ENCODE measurements at places on chromosomes 16 and 17.

- DNase-seq = no peak
Measured at GRCh38 chr16:12252616-12253015, 276.1 kb downstream of the SNX29 start.

- DNase-seq = no peak
Measured at GRCh38 chr16:31078597-31079341, 4.5 kb downstream of the ZNF646 start.

GRCh38 chr17:59754552-59754951 lies 47.1 kb downstream of the VMP1 start:
- no peak for DNase-seq

DNA sequence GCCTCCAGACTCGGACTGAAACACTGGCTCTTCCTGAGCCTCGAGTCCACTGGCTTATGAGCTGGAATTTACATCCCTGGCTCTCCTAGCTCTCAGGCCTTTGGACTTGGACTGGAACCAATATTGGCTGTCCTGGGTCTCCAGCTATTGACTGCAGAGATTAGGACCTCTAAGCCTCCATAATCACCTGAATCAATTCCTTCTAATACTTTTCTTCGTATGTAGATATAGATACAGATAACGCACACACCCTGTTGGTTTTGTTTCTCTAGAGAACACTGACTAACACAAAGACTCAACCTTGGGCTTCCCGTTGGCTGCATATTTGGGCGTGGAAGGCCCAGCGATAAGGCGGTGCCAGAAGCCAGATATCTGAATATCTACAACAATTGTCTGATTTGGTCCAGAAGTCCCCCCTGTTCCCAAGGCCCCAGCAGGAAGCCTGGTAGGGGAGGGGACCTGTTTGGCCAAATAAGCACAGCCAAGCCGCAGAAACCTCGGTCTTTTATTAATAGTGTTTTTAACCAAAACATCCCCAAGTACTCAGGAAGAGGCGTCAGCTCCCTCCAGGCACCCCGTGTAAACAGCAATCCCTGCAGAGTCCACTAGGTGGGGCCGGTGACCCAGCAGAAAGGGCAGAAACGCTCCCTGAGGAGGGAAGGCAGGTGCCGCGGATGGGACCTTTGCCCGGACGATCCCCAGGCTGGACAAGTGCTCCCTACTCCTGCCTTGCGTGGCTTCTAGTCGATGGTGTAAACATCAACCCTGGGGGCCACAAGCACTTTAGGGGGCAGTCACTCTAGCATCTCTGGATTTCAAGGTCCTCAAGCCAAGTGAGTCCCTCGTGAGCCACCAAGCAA lies 57.0 kb downstream of the ABR start:
- peak; percentile 71 for DNase-seq

DNA sequence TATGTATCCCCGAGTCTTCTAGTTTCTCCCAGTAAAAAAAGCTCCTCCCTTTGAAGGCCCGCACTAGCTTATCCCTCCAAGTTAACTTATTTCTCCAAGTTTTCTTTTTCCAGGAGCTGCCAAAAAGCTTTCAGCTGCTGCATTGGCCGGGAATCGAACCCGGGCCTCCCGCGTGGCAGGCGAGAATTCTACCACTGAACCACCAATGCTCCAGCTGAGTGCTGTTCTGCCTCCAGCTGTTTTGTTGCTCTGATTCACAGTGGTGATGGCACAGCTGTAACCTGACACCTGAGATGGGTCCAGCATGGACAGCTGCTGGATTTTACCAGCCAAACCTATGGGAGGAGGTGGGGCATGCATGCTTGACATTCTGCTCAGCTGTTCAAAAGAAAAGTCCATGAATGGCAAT lies 22.1 kb downstream of the VAC14 start:
- no peak for DNase-seq

GRCh38 chr16:67844497-67844896 lies 2.2 kb upstream of the NUTF2 start:
- no peak for DNase-seq

GRCh38 chr17:40568074-40568836 lies 3.0 kb upstream of the CCR7 start:
- no peak for DNase-seq

DNA sequence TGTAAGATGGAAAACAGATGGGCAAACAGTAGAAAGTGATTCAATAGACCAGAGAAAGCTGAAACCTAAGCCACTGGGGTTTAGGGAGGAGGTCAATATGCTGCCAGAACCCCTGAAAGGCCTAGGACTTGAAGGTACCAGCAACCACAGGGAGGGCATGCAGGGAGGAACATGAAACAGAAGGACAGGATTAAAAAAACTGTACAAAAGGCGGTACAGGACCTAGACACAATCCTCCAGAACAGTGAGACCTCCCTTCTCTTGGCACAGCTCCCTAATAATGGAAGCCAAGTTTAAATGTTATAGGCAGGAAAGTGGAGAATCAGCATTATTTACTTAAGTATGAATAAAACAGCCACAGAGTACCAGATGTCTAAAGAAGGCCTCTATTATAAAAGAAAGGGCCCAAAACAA lies 105.5 kb downstream of the SPAG9 start:
- no peak for DNase-seq

- DNase-seq = no peak
Measured at GRCh38 chr17:79981090-79981489, 54.6 kb downstream of the TBC1D16 start.

- DNase-seq = no peak
Measured at GRCh38 chr17:59149841-59150511, 5.0 kb downstream of the SKA2 start.

- DNase-seq = peak; percentile 3
Measured at GRCh38 chr16:10256784-10257641, 74.8 kb upstream of the GRIN2A start.

DNA sequence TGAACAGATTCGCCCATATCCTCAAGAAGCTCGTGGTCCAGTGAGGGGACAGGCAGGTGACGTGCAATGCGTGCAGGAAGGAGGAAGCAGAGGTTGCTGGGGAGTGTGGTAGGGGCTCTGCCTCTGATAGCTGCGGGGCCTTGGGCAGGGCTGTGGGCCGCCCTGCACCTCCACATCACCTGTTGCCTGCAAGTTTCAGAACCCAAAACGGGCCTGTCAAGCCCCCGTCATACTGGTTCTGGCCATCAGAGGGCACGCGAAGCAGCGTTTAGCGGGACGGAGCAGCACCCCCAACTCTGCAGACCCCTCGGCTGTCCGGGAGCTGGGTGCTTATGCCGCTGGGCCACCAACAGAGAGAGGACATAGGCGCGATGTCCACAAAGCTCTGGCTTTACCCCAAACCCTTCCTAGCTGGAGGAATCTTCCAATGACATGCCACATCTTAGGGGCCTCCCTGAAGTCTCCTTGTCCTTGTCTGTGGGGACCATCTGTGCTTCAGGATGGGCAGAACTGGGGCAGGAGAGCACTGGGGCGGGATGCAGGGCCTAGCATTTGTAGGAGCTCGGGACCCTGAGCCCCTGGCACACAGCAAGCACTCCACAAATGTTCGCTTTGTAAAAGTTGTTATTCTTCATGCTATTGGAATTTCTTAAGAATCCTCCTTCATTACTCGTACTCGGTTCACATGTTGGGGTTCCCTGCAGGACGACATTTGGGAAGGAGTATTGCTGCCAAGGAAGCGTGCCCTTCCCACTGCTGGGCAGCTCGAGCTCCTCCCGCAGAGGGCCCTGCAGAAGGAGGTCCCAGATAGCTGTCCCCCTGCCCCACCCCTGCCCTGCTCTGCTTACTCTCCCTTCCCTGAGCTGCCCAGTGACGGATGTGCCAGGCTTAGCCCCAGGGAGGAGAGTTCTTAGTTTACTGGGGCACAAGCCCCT lies 64.3 kb downstream of the CNGB1 start:
- DNase-seq = no peak

DNA sequence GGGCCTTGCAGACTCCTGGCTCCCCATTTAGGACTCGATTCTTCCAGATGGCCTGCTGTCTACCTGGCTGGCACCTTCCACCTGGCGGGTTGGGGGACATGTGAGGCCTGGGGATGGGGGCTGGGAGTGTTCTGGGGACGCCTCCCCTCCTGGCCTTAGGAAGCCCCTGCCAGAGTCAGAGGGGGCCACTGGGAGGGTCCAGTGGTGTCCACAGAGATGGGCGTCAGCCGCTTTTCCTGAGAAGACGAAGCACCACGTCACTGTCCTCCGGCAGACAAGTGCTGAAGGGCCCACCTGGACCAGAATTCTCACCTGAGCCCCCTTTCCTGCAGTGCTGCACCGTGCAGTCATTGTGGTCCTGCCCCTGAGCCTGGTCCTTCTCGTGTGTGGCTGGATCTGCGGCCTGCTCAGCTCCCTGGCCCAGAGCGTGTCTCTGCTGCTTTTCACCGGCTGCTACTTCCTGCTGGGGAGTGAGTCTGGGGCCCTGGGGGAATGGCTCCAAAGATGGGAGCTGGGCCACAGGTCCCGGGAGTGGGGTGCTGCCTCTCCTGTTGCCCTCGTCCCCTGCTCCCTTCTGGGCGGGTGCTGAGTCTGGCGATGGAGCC lies 2.9 kb downstream of the TMEM235 start:
- DNase-seq = no peak

GRCh38 chr17:76156662-76156991 lies 15.6 kb upstream of the FOXJ1 start:
- no peak for DNase-seq

DNA sequence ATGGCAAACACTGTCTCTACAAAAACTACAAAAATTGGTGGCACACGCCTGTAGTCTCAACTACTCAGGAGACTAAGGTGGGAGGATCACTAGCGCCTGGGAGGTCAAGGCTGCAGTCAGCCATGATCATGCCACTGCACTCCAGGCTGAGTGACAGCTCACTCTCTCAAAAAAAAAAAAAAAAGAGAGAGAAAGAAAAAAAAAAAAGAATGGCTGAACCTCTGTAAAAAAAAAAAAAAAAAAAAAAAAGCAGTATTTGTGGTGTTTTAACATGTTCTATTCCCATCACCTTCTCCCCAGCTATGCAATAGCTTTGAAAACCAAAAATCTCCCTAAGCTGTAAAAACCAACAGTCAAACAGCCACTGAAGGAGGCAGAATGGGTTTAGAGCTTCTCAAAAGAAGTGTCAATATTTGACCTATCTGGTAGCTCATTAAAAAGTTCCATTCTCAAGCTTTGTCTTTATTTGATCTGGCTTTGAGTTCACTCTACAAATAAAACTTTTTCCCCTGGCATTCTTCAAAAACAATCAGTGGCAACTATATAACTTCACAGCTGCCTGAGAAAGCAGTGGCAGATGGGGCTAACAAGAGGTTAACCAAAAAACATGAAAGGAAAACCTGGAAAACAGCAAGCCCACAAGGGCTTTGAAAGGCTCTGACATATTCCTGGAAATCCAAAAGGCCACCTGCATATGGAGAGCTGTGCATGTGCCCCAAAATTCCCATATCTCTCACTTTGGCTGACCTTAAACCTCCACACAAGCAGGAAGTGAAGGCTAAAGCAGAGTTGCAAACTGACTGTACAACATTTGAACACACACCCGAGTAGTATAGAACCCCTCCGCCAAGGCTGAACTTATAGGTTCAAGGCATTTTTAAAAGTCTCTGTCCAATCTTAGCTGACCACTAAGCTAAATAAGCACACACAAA lies 36.0 kb downstream of the USP32 start:
- no peak for DNase-seq

- no peak for DNase-seq
Measured at GRCh38 chr16:85153656-85154091, 41.4 kb upstream of the CIBAR2 start.

GRCh38 chr17:70144260-70144846 lies 25.0 kb upstream of the KCNJ2 start:
- DNase-seq = no peak

DNA sequence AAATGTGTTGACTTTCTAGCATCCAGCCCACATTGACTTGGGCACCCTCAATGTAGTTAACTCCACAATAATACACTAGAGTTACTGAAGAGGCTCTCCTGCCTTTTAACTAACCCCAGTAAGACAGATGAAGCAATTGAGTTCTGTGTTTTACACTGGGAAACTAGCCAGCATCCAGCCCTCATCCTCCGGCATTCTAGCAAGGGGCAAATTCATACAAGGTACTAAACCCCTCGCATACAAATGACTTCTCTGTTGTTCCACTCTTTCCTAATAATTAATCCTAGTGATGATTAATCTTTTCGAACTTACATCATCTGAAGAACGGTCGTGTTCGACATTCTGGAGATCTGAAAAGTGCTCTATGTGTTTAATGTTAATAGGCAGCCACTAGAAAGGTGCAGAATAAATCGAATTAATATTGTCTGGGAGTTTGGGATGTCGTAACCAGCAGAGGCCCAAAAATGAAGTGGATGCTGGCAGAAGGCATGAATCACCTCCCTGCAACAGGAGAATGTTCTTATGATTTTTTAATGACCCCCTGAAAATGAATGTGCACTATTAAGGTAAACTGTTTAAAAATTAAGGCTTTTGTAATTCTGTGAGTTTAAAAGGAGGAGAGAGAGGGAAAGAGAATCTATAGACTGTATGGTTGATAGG lies 249.4 kb downstream of the SNX29 start:
- DNase-seq = no peak

- no peak for DNase-seq
Measured at GRCh38 chr17:65820306-65820705, 258.9 kb upstream of the AXIN2 start.

- DNase-seq = no peak
Measured at GRCh38 chr16:29835926-29836325, 15.7 kb downstream of the MVP start.

DNA sequence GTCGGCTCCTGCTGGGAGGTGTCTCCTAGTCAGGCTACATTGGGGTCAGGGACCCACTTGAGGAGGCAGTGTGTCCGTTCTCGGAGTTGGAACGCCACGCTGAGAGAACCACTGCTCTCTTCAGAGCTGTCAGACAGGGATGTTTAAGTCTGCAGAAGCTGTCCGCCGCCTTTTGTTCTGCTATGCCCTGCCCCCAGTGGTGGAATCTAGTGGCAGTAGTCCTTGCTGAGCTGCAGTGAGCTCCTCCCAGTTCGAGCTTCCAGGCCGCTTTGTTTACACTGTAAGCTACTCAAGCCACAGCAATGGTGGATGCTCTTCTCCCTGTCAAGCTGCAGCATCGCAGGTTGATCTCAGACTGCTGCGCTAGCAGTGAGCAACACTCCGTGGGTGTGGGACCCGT lies 36.0 kb downstream of the ITFG1 start:
- no peak for DNase-seq

DNA sequence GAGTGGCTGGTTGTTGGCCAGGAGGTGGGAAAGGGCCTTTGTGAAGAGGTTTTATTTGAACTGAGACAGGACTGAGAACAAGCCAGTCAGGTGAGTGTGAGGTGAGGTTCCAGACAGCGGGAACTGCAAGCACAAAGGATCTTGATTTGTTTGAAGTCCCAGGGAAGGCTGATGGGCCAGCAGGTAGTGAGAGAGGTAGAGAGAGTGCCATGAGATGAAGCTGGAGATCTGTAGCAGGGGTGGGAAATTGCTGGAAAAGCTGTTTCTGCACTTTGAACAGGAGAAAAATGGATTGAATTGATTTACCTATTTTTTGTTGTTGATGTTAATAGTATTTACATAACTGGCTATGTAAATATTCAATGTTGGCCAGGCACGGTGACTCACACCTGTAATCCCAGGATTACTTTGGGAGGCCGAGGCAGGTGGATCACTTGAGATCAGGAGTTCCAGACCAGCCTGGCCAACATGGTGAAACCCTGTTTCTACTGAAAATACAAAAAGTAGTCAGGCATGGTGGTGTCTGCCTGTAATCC lies 7.7 kb upstream of the DCTPP1 start:
- DNase-seq = no peak

GRCh38 chr16:87706278-87707000 lies 59.3 kb downstream of the KLHDC4 start:
- no peak for DNase-seq

All from stimulated activated CD8-positive, alpha-beta memory T cell treated with anti-CD3 and anti-CD28 coated beads, Interleukin-7, amount 100 ng/mL, for 1 hour (primary cell).